ENCODE measurements at places on chromosomes 3 and 15. TPM values are rescaled to one million over a fixed set of nuclear protein-coding genes. Genes with fewer than 3 reads are reported as not detected.

GRCh38 chr3:106130384-106131198 is 261.8 kb upstream of the CBLB start:
- DNase-seq, result no peak

- DNase-seq, result no peak
Observed at GRCh38 chr3:59247402-59247841, 197.6 kb upstream of the CFAP20DC start.

- DNase-seq, result no peak
Observed at GRCh38 chr15:29411299-29411698, 141.7 kb upstream of the NSMCE3 start.

GRCh38 chr3:83802801-83803200 is 1156.0 kb upstream of the CADM2 start:
- no peak for DNase-seq

GRCh38 chr15:39465843-39466749 is 114.8 kb upstream of the THBS1 start:
- no peak for DNase-seq

GRCh38 chr3:148309390-148310035 is 388.2 kb upstream of the AGTR1 start:
- no peak for DNase-seq

DNA sequence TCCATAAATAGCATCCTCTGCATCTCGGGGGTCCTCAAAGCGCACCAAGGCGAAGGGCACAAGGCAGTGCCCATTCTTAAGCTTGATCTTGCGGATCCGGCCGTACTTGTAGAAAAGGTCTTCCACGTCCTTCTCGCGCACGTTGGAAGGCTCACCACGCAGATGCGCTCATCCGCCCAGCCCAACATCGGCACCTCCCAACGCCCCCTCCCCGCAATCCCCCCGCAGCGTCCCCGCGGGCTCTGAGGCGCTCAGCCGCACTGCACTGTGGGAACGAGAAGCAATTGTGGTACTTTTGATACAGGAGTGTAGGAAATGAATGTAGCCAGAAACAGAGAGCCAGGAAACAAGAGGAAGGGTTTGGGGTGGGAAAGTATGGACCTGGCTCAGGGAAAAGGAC is 17.5 kb downstream of the AP3B2 start:
- no peak for DNase-seq

DNA sequence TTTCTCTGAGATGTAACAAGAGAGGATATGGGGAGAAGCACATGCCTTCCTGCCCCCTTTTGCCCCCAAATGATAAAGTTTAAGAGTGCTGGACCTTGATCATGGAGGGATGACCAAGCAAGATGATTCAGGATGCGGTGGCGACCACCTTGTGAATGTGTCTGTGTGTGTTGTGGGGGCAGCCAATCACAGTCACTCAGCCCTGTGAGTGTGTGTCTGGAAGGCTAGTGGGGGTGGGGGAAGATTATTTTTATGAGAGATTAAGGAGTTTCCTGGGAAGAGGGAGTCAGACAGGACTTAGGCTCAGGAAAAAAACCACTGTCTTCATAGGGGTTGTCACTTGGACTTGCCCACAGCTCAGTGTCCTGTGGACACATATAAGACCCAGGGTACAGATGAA is 57.8 kb upstream of the KY start:
- DNase-seq, result no peak

- no peak for DNase-seq
Observed at GRCh38 chr3:62874711-62875557, at the start of gene CADPS. Gene CADPS, minus strand, starts transcription at chr3:62875416. Its CDS starts 387 bp downstream, at chr3:62875029.

GRCh38 chr3:138314751-138315150 is 14.9 kb downstream of the NME9 start:
- no peak for DNase-seq

GRCh38 chr3:134651347-134652041 is 672 bp upstream of the KY start:
- DNase-seq, result peak; percentile 25

DNA sequence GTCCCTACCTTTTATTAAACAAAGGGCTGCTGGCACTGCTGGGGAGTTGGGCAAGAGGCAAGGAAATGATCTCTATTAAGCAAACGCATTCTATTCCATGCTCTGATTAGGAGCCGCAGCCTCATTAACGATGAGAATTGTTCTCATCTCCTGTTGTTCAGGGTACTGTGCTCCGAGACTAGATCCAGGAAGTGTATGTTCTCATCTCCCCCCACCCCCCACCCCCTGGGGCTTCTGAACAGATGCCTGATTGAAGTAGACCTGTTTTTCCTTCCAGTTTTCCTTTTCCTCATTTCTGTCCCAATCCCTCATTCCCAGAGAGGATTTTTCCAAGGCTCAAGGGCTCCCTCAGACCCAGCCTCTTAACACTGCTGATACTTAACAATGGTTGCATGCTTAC is 81.6 kb upstream of the FEZF2 start:
- DNase-seq, result no peak

DNA sequence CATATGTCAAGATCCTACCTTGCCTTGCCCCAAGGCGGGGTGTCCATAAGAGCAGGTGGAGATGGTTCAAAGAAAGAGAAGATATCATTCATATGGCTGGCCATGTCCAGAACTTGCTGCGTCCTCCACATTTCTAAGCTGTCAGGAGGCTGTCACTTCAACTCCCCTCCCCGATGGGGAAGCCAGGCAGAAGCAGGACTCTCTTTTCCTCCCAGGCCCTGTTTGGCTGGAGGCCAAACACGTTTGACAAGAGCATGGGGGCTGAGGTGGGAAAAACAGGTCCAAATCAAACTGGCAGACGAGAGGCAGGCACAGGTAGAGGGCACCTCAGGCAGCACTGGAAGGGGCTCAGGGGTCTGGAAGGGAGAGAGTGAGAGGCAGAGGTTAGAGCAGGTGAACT is 37.7 kb downstream of the MESD start:
- no peak for DNase-seq

DNA sequence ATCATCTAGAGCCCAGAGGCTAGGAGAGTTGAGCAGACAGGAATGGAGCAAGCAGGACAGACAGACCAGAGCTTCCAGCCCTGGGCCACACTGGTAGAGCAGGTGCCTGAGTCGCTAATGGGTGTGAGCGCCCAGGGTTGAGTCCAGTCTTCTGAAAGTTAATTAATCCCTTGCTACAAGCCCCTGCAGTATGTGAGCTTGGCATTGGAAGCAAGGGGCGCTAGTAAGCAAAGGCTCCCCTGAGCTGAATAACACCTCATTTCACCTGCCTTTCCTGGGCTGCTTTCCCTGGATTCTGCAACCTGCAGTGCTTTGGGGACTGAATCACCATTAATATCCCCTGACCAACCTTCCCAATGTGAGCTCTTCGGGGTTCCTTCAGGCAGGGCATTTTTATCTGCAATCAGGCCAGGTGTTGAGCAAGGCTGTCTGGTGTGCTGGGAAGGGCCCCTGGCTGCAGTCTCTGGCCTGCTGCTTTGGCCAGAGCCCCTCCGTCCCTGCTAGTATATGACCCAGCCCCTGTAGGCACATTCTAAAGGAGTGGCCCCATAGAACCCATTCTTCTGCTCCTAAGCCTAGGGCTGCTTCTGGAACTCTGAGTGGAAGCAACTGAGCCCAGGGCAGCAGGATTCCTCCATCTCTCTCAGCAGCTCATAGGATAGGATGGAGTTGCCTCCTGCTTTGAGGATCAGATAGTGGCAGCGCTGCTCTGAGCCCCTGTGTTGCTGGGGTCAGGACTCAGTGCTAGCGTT is 45.1 kb upstream of the EPHB1 start:
- no peak for DNase-seq

DNA sequence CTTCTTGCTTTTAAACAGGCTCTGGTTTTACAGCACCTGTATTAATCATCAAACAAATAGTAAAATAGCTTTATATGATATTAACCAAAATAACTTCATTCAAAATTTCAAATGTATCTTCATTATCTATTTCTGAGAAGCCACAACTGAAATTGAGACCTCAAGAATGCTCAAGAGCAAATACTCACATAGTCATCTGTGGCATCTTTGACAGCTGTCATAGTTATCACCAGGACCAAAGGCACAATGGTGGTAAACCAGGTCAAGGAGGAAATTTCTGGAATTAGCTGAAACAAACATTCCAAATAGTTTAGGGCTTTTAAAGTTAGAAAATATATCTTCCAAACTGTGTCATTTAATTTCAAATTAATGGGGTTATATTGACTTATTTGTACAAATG is 74.6 kb downstream of the ATP8B4 start:
- DNase-seq, result no peak

GRCh38 chr15:70314018-70314354 is 216.3 kb upstream of the TLE3 start:
- DNase-seq, result no peak

DNA sequence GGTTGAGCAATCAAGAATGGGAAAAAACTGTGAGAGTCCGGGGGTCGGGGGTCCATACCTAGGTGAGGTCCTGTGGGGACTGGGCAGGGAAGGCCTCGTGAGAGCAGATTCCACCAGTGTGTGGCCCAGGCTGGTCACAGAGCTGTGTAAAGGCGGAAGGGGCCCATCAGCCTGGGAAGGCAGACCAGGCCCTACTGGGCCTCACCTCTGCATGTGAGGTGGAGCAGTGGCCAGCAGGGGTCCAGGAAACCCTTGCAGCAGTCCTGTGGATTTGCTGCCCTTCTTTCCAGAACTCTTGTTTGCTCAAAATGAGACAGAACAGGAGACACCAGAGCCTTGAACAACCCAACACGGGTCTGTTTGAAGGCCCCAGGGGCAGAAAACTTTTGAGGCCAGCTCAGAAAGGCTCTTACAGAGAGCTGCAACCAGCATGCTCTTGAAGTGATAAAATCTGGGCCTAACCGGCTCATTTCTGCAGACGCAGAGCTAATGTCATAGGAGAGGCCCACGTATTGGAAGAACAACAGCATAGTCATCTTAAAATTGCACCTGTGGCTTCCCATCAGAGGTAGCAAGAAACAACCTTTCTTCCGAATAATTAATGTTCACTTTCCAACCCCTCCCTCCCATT is 30.3 kb upstream of the HHATL start:
- no peak for DNase-seq

- DNase-seq, result no peak
Observed at GRCh38 chr3:25831578-25831977, 41.7 kb downstream of the OXSM start.

DNA sequence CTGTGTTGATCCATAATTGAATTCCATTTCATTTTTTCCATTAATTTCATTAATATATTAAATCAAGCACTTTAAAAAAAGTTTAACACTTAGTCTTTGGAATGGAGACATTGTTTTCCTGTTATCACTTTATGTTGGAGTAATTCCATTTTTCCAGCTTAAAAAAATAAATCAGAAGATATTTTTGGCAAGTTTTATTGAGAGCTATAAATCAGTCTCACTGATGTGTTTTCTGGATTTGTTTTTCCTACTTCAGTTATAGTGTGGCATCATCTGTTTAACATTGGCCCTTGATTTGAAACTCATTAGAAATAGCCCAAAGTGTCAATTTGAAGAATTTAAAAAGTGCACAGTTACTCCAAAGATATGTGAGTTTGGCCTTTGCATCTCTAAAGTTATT is 53.1 kb downstream of the MAP2K5 start:
- no peak for DNase-seq

DNA sequence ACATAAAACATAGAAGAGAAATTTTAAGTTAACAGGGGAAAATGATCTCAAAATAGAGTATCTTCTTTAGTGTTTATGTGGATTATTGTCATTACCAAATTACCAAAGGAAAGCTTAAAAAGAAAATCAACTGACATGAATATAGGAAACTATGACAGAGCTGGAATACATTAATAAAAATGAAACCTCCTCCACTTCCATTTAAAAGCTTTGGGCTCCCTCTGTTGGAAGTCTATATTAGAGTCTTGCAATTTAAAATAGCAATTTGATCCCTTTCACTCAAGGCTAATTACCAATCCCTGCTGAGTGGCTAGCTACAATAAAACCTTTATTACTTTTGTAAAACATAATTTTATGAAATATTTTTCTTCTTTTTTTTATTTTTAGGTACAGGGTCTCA is 61.4 kb upstream of the IMPG2 start:
- peak; percentile 17 for DNase-seq

- DNase-seq, result no peak
Observed at GRCh38 chr3:32283304-32283703, 44.8 kb downstream of the CMTM8 start.

- DNase-seq, result no peak
Observed at GRCh38 chr3:64382153-64382552, 156.9 kb upstream of the PRICKLE2 start.

- peak; percentile 72 for DNase-seq
Observed at GRCh38 chr3:120438665-120439370, 12.0 kb downstream of the FSTL1 start.

DNA sequence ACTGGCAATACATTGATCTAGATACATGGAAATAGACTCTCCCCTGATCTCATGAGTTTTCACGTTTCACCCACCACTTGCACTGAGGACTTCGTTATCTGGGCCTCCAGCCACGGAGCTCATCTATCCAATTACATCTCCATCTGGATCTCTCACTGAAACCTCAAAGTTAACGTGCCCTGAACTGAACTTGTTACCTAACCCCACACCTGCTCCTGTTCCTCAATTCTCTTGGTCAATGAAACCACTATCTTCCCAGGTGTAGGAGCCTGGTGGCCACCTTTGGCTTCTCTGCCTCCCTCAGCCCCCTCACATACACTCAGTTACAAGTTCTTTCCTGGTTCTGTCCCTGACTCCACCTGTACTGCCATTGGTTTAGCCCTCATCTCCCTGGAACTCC is 9.7 kb downstream of the DGKG start:
- DNase-seq, result no peak

GRCh38 chr15:31456354-31457060 is 129.9 kb downstream of the KLF13 start:
- no peak for DNase-seq

Gene TMEM40
- 2.2 TPM for polyA plus RNA-seq

Gene ANKRD34C
- 0.10 TPM for polyA plus RNA-seq

Gene GPR149
- polyA plus RNA-seq, result not detected

Gene IL20RB
- 0.85 TPM for polyA plus RNA-seq

Gene TERB2
- not detected for polyA plus RNA-seq

Gene ITIH3
- polyA plus RNA-seq, result 5.7 TPM

Gene CHRFAM7A
- polyA plus RNA-seq, result 6.9 TPM

Gene PLA2G4D
- polyA plus RNA-seq, result 0.07 TPM

Gene SLC38A3
- 9.4 TPM for polyA plus RNA-seq

Gene CPNE9
- not detected for polyA plus RNA-seq

Gene THRB
- 31.4 TPM for polyA plus RNA-seq

Gene ESYT3
- polyA plus RNA-seq, result 3.1 TPM

Gene BNIP2
- polyA plus RNA-seq, result 86.5 TPM

Gene CASR
- polyA plus RNA-seq, result 24.9 TPM

Gene FES
- polyA plus RNA-seq, result 13.1 TPM
